ENCODE measurements at places on chromosomes 5 and 9. TPM values are rescaled to one million over a fixed set of nuclear protein-coding genes. Genes with fewer than 3 reads are reported as not detected.

- peak within 1 kb of the TSS; percentile 95 for H3K27ac ChIP-seq
- no peak for DNase-seq
- no peaks in the 10 kb centered on the region for H3K36me3 ChIP-seq
- H3K27me3 ChIP-seq = no peaks in the 10 kb centered on the region
Observed at GRCh38 chr9:36399980-36400331, at the start of gene RNF38. Gene RNF38, minus strand, starts transcription at chr9:36400269. Its CDS starts 161 bp downstream, at chr9:36400108.

JAK2 gene
- 7.0 TPM for total RNA-seq

- DNase-seq = no peak
- peaks cover 5% of the 10 kb centered on the region for H3K4me1 ChIP-seq
- no peaks in the 10 kb centered on the region for H3K36me3 ChIP-seq
Observed at GRCh38 chr5:1190278-1190677, 11.1 kb upstream of the SLC6A19 start.

LVRN gene
- 0.90 TPM for total RNA-seq

DNA sequence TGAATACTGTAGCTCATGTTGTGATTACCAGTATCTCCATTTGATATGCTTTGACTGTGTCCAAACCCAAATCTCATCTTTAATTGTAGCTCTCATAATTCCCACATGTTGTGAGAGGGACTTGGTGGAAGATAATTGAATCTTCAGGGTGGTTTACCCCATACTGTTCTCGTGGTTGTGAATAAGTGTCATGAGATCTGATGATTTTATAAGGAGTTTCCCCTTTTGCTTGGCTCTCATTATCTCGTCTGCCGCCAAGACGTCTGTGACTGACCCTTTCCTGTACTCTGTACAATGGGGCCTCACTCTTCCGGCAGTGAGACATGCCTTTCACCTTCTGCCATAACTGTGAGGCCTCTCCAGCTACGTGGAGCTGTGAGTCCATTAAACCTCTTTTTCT is 59.3 kb downstream of the TRIO start:
- H3K4me3 ChIP-seq = no peak overlapping the region
- peaks cover 15% of the 10 kb centered on the region for H3K4me1 ChIP-seq
- peak overlapping the region; percentile 20 for H3K27ac ChIP-seq
- no peak for DNase-seq
- H3K36me3 ChIP-seq = no peaks in the 10 kb centered on the region

SPINK5 gene
- total RNA-seq = 25.6 TPM

WNT8A gene
- not detected for total RNA-seq

DNA sequence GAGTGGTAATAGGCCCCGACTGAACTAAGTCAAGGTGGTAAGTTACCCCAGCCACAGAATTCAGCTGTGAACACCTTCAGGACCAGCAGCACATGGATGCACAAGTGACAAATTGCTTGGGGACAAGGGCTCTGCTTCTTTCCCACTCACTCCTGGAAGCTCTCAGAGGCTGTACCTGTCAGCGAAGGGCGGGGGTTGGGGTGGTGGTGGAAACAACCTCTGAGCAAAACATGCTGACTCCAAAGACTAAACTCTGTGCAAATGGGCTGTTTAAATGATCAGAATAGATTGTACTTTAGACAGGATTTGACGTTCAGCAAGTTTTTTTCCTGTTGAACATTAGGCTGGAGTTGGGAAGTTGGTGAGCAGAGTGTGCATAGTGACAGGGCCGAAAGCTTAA is 544.5 kb upstream of the ZNF608 start:
- no peak for DNase-seq
- H3K36me3 ChIP-seq = no peaks in the 10 kb centered on the region
- no peak overlapping the region for H3K4me3 ChIP-seq
- H3K4me1 ChIP-seq = no peaks in the 10 kb centered on the region
- H3K27me3 ChIP-seq = no peaks in the 10 kb centered on the region
- no peak overlapping the region for H3K27ac ChIP-seq

RGS7BP gene
- 0.12 TPM for total RNA-seq

DNA sequence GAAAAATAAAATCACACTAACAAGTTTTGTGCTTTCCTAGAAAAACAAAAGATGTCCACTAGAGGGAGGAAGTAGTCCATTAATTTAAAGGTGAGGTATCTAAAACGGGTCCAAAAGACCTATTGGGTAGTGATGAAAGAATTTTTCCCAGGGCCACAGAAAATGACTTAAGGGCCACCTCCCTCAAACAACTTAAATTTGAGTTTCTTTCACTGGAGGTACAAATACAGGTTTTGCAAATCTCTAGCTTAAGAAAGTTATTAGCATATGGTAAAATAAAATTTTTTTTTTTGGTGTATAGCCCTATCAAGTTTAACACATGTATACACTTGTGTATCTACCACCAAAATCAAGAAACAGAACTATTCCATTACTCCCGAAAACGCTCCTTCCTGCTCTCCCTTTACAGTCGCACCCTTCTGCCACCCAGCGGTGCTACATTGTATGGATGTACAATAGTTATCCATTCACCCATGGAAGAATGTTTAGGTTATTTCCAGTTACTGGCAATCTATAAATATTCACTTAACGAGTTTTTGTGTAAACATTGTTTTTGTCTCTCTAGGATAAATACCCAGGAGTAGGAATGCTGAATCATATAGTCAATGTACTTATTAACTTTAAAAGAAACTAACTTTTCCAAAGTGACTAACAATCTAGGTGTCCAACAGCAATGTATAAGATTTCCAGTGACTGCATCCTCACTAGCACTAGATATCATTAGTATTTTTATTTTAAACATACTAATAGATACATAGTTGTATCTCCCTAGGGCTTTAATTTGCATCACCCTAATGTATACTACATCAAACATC is 21.9 kb downstream of the DEPDC1B start:
- H3K27ac ChIP-seq = peak overlapping the region; percentile 24
- no peaks in the 10 kb centered on the region for H3K27me3 ChIP-seq
- no peak overlapping the region for H3K4me3 ChIP-seq
- no peak for DNase-seq
- H3K36me3 ChIP-seq = no peaks in the 10 kb centered on the region

DNA sequence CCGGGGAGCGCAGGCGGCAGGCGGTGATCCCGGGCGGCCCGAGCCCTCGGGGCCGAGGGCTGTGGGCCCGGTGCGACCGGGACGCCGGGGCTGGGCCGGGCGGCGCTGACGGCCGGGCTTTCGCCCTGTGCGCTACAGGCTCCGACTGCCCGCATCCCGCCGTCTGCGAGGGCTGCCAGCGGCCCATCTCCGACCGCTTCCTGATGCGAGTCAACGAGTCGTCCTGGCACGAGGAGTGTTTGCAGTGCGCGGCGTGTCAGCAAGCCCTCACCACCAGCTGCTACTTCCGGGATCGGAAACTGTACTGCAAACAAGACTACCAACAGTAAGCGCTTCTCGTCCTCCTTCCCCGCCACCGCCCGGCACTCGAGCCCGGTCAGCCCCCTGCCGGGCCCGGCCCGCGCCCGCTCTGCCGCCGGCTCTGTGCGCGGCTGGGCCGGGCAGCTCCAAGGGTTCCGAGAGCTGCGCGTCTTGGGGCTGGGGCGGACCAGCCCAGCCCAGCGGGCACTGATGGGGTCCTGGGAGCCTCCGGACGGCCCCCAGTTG is 1.6 kb downstream of the LMX1B start:
- no peak for DNase-seq
- no peak overlapping the region for H3K27ac ChIP-seq
- no peak overlapping the region for H3K4me3 ChIP-seq
- peaks cover 8% of the 10 kb centered on the region for H3K4me1 ChIP-seq

OR13F1 gene
- total RNA-seq = not detected

PDE6A gene
- total RNA-seq = 1.5 TPM

DDX4 gene
- not detected for total RNA-seq

DNA sequence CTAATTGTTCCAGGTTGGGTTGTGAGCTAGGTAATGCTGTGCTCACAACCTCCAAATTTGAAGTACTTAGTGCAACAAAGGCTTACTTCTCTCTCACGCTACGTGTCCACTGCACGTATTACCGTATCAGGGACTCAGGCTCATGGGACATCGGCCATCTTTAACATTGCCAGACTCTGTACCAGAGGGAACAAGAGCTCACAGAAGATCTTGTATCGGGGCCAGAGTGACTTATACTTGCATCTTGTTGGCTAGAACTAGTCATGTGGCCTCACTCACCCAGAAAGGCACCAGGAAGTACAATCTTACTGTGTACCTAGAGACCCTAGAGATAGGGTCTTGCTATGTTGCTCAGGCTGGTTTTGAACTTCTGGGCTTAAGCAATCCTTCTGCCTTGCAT is 81.1 kb upstream of the KLF9 start:
- no peaks in the 10 kb centered on the region for H3K4me1 ChIP-seq
- H3K36me3 ChIP-seq = no peaks in the 10 kb centered on the region
- H3K4me3 ChIP-seq = no peak overlapping the region
- H3K27me3 ChIP-seq = no peaks in the 10 kb centered on the region
- no peak for DNase-seq

GRM6 gene
- total RNA-seq = not detected

- H3K4me3 ChIP-seq = no peak overlapping the region
- H3K27me3 ChIP-seq = no peaks in the 10 kb centered on the region
- no peak for DNase-seq
Observed at GRCh38 chr5:172151661-172152210, 36.3 kb downstream of the STK10 start.

DNA sequence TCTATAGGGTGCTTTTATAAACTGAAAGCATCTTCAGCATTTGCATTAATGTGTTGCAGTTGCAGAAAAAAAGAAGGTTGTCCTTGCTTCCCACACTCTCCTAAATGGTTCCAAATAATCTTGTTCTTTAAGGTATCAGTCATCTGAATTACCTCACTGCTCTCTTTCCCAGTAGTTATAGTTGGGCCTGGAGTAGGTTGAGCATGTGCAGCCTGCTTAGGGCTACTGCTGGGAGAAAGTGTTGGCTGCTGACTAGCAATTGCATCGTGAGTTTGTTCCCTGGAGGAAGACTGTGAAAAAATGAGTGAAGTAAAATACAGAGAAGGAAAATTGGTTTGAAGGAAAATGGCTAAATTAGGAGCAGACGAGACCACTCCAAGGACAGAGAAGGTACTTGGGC is 74.5 kb downstream of the PRR16 start:
- H3K27me3 ChIP-seq = no peaks in the 10 kb centered on the region
- no peaks in the 10 kb centered on the region for H3K36me3 ChIP-seq
- H3K27ac ChIP-seq = no peak overlapping the region
- H3K4me3 ChIP-seq = no peak overlapping the region
- no peak for DNase-seq

BSPRY gene
- total RNA-seq = 25.6 TPM

DNA sequence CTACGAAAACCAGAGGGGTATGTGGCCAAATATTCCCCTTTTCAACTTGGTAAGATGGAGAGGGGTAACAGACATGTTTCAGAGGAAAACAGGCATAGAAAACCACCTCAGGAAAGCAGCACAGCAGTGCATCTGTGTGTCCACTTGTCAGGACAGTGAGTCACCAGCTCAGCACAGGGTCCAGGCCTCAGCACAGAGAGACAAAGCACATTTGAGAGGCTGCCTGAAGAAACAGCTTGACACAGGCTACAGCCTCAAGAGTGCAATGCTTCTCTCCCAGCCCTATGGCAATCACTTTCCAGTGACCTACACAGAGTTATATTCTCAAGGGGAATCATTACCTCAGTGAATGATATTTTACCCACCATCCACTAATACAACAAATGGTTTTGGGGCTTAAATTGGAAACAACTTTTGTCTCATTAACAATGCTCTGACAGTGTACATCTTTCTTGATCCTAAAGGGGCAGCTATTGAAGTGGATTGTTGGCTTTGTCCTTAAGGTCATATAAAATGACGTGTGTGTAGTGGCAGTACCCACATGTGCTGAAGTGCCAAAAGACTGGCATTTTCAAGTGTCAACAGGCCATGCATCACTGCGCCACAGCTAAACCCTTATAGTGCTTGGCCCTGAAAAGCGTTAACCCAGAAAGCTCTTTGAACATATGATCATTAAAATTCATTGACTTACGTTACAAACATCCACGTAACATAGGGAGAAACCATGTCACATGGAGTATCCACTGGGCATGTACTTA is 46.4 kb downstream of the ERMP1 start:
- H3K27me3 ChIP-seq = no peaks in the 10 kb centered on the region
- H3K4me3 ChIP-seq = no peak overlapping the region
- H3K27ac ChIP-seq = no peak overlapping the region
- H3K36me3 ChIP-seq = no peaks in the 10 kb centered on the region

DNA sequence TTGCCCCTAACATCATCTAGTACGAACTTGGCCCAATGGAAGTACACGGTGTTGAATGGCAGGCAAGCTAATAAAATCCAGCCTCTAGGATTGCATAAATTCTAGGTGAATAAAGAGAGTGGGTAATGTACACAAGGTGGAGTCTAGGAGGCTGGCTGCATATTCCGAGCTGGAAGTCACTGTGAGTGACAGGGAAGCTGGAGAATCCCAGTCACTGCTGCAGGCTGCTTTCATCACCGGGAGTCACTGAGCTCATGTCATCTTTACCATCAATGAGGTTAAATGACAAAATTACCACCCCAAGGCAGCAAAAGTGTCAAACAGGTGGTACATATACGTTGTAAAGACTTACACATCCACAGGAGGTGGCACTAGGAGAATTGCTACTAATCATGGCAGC is 91.3 kb upstream of the HMHB1 start:
- no peak overlapping the region for H3K4me3 ChIP-seq
- no peak for DNase-seq
- H3K4me1 ChIP-seq = no peaks in the 10 kb centered on the region
- H3K36me3 ChIP-seq = no peaks in the 10 kb centered on the region
- H3K27me3 ChIP-seq = no peaks in the 10 kb centered on the region

- H3K27me3 ChIP-seq = no peaks in the 10 kb centered on the region
- peaks cover 6% of the 10 kb centered on the region for H3K4me1 ChIP-seq
- H3K4me3 ChIP-seq = no peak overlapping the region
- H3K36me3 ChIP-seq = no peaks in the 10 kb centered on the region
Observed at GRCh38 chr9:129322022-129322621, 144.1 kb upstream of the IER5L start.

PCDHGA7 gene
- 0.59 TPM for total RNA-seq

- no peak overlapping the region for H3K4me3 ChIP-seq
- H3K27ac ChIP-seq = no peak overlapping the region
- DNase-seq = no peak
- H3K27me3 ChIP-seq = no peaks in the 10 kb centered on the region
- peaks cover 6% of the 10 kb centered on the region for H3K4me1 ChIP-seq
- H3K36me3 ChIP-seq = no peaks in the 10 kb centered on the region
Observed at GRCh38 chr9:7153566-7153965, 395.8 kb downstream of the KDM4C start.

DNA sequence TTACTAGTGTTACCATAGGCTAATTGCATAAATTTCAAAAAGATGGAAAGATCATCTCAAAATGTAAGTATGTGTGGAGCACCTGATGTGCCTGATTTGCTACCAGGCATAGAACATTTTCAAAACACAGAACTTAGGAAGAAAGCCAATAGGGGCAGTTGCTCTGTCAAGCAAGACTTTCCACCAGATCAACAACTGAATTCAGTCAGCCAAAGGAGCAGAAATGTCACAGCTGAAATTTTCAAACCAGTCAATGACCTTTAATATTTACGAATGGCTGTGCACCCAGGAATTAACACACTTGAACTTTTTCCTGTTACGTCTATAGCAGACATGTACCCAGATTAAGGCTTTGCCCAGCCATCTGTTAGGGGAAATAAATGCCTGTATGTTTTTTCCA is 452.8 kb upstream of the PTGER4 start:
- H3K27ac ChIP-seq = no peak overlapping the region
- H3K36me3 ChIP-seq = no peaks in the 10 kb centered on the region
- no peaks in the 10 kb centered on the region for H3K4me1 ChIP-seq
- DNase-seq = no peak

Measured in colonic mucosa (tissue), 4 donors.